ENCODE measurements at places on chromosomes 5 and 9.

- no peak for DNase-seq
Observed at GRCh38 chr5:160555581-160555970, 133.9 kb downstream of the PTTG1 start.

DNA sequence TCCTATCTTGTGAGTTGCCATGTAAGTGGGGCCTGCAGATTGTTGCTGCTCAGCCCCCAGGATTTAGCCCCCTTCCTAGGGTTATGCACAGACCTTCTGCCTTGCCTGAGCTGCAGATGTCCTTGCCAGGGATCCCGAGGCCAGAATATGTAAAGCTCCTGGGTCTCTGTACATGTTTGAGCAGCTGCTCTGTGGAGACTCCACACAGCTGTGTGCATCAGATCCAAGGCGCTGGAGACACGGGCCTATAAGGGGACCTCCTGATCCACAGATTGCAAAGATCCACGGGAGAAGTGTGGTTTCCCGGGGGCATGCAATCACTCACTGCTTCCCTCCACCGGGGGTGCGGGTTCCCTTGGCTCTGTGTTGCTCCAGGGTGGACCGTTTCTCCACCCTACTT lies 28.9 kb downstream of the TAF11L14 start:
- DNase-seq = no peak

- no peak for DNase-seq
Observed at GRCh38 chr5:175305251-175305650, 138.7 kb downstream of the DRD1 start.

DNA sequence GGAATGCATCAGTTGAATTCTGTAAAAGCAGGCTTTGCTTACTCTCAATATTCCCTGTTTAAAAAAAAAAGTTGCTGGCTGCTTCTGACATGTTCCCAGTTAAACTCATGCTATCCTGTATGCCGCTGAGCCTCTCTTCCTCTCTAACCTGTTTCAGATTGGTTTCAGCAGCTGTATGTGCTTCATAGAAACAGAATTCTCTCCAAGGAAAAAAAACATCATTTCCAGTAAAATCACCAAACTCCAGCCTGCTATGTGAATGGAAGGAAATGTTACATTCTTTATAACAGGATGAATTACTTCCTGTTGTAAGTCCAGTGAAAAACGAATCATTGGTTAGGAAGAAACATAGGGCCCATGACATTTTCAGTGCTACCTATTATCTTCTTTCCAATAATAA lies 25.7 kb upstream of the KCNV2 start:
- no peak for DNase-seq

DNA sequence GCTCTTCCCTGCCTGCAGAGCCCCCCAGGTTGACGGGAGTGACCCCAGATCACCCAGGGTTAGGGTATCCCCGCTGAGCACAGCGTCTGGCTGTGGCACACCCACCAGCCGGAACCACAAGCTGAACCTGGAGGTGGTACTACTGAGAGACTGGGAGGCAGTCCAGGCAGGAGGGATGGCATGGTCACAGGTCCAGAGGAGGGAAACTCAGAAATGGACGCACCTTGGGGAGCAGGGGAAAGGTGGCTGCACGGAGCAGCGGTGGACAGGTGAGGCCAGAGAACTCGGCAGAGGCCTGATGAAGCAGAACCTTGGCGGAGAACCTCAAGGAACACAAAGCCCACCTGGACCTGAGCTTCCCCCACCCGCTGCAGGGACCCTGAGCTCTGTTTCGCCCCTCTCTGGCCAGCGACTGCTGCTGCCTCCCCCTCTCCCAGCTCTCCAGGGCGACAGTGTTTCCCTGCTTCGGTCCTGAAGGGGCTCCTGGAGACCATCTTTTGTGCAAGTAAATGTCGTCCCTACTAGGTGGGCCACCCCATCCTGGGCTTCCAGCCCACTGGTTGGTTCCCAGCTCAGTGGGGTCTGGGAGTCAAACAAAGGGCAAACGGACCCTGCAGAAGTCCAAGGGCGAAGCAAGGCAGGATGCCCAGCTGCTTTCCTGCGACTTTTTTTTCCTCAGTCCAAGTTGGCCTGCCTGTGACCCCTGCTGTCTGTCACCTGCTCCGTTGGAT lies 845 bp downstream of the ADGRD2 start:
- DNase-seq = no peak

DNA sequence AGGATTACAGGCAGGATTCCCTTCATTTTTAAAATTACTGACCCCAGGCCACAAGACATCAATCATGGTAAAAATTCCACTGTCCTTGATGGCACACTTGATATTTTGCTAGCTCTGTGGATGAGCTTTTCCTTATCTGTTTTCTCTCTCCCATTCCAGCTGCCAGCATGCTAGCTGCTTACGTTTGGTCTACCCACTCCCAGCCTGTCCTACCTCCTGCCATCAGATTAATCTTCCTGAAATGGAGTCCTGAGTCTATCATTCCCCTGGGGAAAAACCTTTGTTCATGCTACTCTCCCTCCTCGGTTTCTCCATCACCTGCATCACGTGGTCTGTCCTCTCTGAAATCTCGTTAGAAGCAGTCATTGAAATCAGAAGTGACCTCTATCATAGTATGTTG lies 108.9 kb downstream of the F2RL2 start:
- no peak for DNase-seq

DNA sequence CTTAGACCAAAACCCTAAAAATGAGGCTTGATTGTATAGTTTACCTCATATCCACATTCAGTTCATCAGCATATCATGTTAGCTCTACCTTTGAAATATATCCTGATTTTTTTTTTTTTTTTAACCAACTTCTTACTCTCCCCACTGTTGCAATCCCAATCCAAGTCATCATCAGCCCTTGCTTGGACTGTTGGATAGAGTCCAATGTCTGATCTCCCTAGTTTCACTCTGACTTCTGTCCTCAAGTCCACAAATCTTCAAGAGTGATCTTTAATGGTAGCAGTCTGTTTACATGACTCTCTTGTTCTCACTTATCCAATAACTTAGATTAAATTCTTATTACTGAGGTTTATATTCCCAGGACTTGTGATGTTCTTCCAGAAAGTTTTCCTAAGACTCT lies 30.8 kb downstream of the NAA35 start:
- no peak for DNase-seq

- no peak for DNase-seq
Observed at GRCh38 chr9:104911032-104911607, 16.8 kb downstream of the ABCA1 start.

DNA sequence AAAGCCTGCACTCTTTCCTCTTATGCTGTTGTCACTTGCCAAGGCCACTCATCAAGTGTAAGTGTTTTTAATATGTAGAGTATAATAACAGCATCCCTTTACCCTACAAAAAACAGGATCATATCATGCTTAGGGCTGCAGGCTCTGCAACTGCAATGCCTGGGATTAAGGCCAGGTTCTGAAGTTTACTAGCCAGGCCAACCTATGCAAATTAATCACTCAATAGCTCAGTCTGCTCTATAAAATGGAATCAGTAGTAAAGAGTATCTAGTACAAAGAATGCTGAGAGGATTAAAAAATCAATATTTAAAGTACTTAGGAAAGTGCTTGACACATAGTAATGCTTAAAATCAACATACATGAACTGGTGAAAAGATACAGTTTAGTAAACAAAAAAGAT lies 253.3 kb downstream of the EDIL3 start:
- DNase-seq = no peak

DNA sequence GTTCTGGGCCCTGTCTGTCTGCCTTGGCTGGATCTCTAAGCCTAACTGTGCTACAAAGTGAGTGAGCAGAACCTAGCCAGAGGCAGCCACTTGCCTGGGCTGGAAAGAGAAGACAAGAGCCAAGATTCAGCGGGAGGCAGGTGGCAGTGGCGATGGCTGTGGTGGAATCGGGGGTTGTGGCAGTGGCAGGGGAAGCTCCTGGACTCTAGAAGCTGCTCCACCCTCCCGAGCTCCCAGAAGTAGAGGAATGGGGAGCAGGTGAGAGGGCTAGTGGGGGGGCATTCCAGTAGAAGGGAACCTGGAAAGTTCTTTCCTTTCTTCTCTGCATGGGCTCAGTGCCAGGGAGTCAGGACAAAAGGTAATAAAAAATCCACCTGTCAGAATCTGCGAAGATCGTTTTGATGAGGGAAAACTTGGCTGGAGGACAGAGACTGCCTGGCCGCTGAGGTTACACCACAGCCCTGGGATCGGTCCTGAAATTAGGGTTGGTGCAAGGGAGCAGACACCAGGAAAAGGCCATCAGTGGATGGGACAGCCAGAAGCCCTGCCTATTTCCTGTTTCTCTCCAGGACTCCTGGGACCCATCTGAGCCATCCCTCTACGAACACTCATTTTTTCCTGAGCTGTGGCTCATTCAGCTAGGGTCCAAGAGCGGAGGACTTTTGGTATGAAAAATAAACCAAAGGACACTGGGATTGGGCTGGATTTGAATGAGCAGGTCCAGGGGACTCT lies 1.6 kb downstream of the CRAT start:
- DNase-seq = no peak

GRCh38 chr5:139670369-139671095 lies 22.4 kb downstream of the CXXC5 start:
- DNase-seq = no peak

GRCh38 chr9:113154946-113155345 lies 4.1 kb downstream of the SLC31A2 start:
- DNase-seq = no peak

DNA sequence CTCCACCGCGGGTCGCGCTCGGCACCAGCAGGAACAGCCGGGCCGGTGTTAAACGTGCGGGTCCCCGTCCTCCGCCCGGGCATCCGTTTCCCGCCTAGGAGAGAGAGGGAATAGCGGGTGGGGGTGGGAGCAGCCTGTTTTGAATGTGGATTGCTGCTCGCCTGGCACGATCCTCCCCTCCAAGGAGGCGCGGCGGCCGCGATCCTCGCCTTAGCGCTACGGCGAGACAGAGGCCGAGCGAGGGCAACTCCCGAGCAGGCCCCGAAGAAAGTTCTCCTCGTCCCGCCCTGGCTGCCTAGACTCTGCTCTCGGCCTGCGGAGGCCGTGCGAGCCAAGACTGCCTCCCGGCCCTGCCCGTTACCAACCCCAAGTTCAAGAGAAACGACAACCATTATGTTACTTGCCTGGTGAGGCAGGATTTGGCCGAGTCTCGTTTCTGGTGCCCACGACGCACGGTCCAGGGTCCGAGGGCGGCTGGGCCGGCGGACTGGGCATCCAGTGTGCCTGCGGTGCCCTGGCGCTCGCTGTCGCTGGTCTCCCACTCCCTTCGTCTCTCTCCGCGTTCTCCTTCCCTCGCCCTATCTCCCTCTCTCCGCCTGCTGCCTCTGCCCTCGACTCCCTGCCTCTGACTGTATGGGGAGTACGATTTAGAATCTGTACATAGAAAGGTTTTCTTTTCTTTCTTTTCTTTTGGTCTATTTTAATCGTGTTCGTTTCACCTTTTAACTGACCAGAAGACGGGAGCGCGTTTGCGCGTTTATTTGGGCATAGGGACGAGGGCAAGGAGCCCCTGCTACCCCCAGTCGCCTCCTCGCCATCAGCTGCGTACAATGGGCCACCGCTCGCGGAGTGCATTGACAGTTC lies 724 bp downstream of the NR2F1-AS1 start:
- no peak for DNase-seq

DNA sequence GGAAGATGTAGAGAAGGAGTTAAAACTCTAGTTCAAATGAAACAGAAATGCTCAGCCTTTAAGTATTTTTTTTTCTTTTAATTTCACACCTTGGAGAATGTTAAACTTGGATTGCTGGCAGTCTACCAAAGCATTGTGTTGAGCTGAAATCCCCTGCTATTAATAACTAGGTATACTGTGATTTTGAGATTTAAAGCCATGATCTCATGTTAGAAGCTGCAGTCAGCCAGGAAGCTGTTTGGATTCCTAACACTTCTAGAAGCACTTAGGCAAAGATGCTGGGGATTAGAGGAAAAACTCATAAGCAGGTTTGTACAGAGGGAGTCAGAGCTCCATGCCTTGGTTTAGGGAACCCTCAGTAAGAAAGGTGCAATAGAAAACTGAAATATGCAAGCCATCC lies 141.4 kb downstream of the KIF4B start:
- DNase-seq = no peak

- DNase-seq = no peak
Observed at GRCh38 chr9:124537926-124538325, 30.7 kb upstream of the NR5A1 start.

DNA sequence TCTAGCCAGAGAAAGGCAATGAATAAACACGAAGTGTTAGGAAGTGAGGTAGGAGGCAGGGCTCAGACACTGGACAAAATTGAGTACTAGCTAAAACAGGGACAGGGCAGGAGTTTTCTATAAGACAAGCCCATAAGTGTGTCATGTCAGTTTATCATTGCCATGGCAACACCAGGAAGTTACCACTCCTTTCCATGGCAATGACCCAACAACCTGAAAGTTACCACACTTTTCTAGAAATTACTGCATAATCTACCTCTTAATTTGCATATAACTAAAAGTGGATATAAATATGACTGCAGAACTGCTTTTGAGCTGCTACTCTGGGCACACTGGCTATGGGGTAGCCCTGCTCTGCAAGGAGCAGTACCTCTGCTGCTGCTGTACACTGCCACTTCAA lies 442.5 kb upstream of the COX7C start:
- DNase-seq = no peak
